ENCODE measurements at places on chromosomes 1 and 21. TPM values are rescaled to one million over a fixed set of nuclear protein-coding genes. Genes with fewer than 3 reads are reported as not detected.

Gene KCNJ9
- not detected for total RNA-seq

DNA sequence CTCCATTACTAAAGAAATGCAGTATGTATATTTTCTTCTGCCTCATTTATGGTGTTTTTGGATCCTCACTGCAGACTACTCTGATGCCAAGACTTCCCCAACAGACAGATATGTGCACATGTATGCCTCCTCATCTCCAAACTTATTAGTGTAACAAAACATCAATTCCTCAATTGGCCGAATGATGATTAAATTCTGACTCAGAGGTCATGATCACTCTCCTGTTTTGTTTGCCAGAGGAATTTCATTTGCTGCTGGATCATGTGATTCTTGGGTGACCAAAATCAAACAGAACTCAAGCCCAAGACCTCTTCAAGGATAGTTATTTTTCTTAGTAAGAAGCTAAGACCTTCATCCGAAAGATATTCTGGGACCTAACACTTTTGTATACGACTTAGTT lies 227.6 kb downstream of the LMO4 start:
- no peaks in the 10 kb centered on the region for H3K36me3 ChIP-seq
- H3K4me3 ChIP-seq: no peak overlapping the region

GRCh38 chr1:43597721-43598120 lies 52.2 kb upstream of the KDM4A start:
- H3K27ac ChIP-seq: no peak overlapping the region
- H3K36me3 ChIP-seq: no peaks in the 10 kb centered on the region
- no peaks in the 10 kb centered on the region for H3K4me1 ChIP-seq
- H3K27me3 ChIP-seq: no peaks in the 10 kb centered on the region
- H3K4me3 ChIP-seq: no peak overlapping the region

- H3K27ac ChIP-seq: no peak overlapping the region
- no peaks in the 10 kb centered on the region for H3K36me3 ChIP-seq
- DNase-seq: no peak
- H3K27me3 ChIP-seq: no peaks in the 10 kb centered on the region
- H3K4me3 ChIP-seq: no peak overlapping the region
Observed at GRCh38 chr1:56797065-56797685, 22.0 kb downstream of the FYB2 start.

Gene SHISA4
- 25.3 TPM for total RNA-seq

DNA sequence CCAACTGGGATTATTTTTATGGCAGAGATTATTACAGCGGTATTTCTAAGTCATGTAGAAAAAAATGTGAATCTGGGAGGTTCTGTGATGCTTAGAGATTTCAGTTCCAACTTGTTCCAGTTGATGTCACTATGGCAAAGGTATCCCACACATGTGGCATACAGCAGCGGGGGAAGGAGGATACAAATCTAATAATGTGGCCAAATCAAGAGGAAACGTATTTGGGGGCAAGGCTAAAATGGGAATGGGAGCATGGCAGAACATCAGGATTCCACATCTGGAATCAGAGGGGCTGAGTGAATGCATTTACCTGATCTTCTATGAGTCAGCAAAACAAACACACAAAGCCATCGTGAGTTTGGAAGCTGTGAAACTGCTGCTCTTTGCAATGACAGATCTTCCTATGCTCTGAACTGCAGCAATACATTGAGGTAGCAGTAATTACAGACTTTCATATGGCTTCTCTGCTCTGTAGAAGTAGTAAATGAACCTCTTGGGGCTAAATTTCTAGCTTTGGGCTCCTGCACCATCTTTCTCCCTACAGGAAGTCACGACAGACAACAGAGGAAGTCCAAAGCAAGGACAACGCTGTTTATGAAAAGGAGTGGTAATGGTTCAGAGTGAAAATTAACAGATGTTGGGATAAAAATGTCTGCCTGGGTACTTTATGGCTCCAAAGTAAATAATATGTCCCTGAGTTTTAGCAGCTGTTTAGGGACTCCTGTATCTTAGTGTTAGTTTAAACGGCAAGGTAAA lies 55.5 kb downstream of the GABPA start:
- H3K27ac ChIP-seq: no peak overlapping the region
- no peaks in the 10 kb centered on the region for H3K27me3 ChIP-seq
- H3K4me3 ChIP-seq: peak overlapping the region; percentile 8
- no peak for DNase-seq
- no peaks in the 10 kb centered on the region for H3K4me1 ChIP-seq
- no peaks in the 10 kb centered on the region for H3K36me3 ChIP-seq

Gene PRDM15
- 5.7 TPM for total RNA-seq

- no peaks in the 10 kb centered on the region for H3K4me1 ChIP-seq
- H3K4me3 ChIP-seq: no peak overlapping the region
- no peak overlapping the region for H3K27ac ChIP-seq
- no peaks in the 10 kb centered on the region for H3K36me3 ChIP-seq
Observed at GRCh38 chr1:18463984-18464664, 16.6 kb upstream of the KLHDC7A start.

DNA sequence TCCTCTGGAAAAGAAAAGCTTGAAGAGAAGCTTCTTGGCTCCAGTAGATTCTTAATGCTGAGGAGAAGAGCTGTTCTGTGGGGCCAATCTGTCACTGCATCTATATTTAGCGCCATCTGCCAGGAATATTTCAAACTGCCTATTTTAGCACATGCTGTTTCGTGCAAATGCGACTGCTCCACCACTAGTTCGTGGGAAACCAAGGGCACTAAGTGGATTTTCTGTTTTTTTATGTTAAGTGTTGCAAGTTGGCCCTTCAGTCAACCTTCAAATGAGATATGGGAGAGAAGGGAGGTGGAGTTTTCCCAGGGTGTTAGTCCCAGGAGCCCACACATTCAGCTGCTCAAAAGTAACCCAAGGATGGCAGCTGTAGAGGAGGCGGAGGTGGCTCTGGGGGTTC lies 91.9 kb downstream of the TSEN15 start:
- H3K4me1 ChIP-seq: no peaks in the 10 kb centered on the region
- DNase-seq: no peak
- no peak overlapping the region for H3K27ac ChIP-seq
- H3K4me3 ChIP-seq: no peak overlapping the region
- H3K27me3 ChIP-seq: no peaks in the 10 kb centered on the region
- no peaks in the 10 kb centered on the region for H3K36me3 ChIP-seq

DNA sequence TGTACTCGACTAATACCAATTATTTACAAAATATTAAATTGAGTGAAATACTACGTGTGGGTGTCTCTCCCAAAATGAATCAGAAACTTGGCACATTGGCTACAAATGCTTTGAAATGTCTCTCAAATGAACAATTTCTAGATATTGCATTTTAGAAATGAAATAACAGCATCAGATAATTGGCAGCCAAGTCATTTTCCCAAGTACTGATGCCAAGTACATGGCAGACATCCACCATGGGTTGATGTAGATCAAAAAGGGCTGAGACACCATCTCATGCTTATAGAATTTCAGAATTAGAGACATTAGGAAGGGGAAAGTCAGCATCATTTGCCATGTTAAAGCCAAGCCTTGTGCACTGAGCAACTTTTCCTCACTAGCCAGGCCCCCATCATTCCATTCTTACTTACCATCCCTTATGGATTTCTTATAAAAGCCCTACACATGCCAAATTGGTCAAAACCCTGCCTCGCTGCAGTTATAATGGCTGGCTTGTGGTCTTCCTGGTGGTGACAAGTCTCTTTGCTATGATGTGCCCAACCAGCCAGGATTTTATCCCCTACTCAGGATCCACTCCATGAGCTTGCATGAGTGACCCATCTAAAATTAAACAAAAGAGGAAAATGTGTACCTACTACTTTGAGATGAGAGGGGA lies 73.1 kb downstream of the GREM2 start:
- no peak overlapping the region for H3K27ac ChIP-seq
- no peaks in the 10 kb centered on the region for H3K27me3 ChIP-seq
- H3K4me1 ChIP-seq: no peaks in the 10 kb centered on the region
- DNase-seq: no peak

GRCh38 chr1:230536641-230537155 lies 105.6 kb upstream of the COG2 start:
- H3K4me3 ChIP-seq: no peak overlapping the region
- DNase-seq: no peak
- H3K4me1 ChIP-seq: no peaks in the 10 kb centered on the region
- H3K27me3 ChIP-seq: no peaks in the 10 kb centered on the region
- no peaks in the 10 kb centered on the region for H3K36me3 ChIP-seq
- no peak overlapping the region for H3K27ac ChIP-seq

Gene PPT1
- total RNA-seq: 84.2 TPM

- no peaks in the 10 kb centered on the region for H3K36me3 ChIP-seq
- no peaks in the 10 kb centered on the region for H3K27me3 ChIP-seq
- H3K27ac ChIP-seq: no peak overlapping the region
- H3K4me1 ChIP-seq: no peaks in the 10 kb centered on the region
- DNase-seq: no peak
Observed at GRCh38 chr1:66984491-66984890, 59.7 kb downstream of the MIER1 start.

GRCh38 chr1:62144238-62144831 lies 50.3 kb upstream of the L1TD1 start:
- no peak overlapping the region for H3K27ac ChIP-seq
- no peak overlapping the region for H3K4me3 ChIP-seq
- DNase-seq: no peak
- H3K27me3 ChIP-seq: no peaks in the 10 kb centered on the region
- no peaks in the 10 kb centered on the region for H3K36me3 ChIP-seq

- no peak overlapping the region for H3K4me3 ChIP-seq
- H3K27ac ChIP-seq: no peak overlapping the region
- no peaks in the 10 kb centered on the region for H3K36me3 ChIP-seq
Observed at GRCh38 chr1:40532844-40533424, 1.5 kb downstream of the ZNF684 start.

- no peak overlapping the region for H3K27ac ChIP-seq
- no peaks in the 10 kb centered on the region for H3K36me3 ChIP-seq
- no peak for DNase-seq
- no peak overlapping the region for H3K4me3 ChIP-seq
Observed at GRCh38 chr1:18805925-18806849, 53.3 kb downstream of the TAS1R2 start.

Gene BATF3
- total RNA-seq: 1.1 TPM

DNA sequence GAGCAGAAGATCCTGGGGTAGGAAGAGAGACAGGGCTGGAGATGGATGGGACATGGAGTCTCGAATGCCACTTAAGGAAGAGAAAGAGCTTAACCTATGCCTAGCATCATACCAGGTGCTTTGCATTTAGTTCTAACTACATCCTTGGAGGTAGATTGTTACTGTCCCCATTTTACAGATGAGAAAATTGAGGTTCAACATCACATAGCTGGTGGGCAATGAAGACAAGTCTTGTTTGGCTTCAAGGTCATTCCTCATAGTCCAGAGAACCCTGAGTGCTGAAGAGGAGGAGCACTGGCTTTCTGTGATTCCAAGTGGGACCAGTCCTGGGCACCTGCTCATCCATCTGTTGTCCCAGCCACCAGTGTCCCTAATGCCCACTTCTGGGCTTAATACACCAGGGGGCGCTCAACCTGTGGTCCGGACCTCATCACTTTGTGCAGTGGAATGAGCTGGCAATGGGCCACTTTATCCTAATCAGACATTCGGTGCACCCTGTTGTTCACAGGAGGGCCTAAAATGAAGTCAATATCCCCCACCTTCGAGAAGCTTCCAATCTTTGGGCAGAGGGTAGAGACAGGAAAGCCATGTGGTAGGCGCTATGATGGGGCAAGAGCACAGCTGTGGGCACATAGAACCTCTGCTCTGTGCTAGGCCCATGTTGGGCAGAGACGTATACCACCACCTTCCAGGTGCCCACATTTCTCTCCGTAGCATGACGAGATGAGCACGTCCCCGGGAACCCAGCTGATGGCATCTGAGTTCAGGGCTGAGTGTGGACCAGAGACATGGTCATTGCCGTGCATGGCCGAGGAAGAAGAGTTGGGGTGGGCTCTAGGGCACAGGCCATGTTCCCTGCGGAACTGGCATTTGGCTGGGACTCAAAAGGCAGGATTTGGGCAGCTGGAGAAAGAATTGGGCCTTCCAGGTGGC lies 9.2 kb downstream of the RPS6KA1 start:
- DNase-seq: no peak
- H3K4me1 ChIP-seq: peaks cover 3% of the 10 kb centered on the region
- no peak overlapping the region for H3K4me3 ChIP-seq

DNA sequence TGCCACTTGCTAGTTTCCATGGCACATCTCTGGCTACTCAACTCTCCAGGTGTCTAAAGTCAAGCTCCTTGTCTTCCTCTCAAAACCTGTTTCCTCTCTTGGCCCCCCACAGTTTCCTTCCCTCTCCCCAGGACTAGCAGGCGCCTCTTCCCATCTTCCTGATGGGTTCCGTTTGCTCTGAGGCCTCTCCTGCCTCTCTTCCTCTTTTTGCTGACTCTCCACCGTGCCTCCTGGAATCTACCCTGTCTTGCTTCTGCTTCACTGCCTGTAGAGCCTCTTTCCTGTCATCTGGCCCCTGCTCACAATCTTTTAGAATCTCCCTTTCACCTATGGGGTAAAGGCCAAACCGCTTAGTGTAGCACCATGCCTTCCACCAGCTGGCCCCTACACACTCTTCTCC lies 21.8 kb upstream of the LHX4 start:
- no peak for DNase-seq
- no peaks in the 10 kb centered on the region for H3K4me1 ChIP-seq
- no peaks in the 10 kb centered on the region for H3K27me3 ChIP-seq
- H3K4me3 ChIP-seq: no peak overlapping the region

DNA sequence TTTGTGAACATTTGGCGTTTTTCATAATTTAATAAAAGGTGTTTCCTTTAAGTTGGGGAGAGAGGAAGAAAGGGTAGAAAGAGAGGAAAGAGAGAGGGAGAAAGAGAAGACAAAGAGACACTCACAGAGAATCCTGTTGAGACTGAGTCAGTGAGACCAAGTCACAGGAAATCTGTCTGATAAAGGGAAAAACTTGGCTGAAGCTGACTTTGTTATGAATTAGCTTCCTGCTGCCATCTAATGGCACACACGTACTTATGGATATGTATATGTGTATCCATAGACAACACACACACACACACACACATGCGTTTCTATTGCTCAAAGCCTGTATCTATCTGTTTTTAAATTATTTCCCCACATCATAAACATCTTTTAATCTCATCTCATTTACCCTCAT lies 42.5 kb upstream of the DISC1 start:
- no peak overlapping the region for H3K4me3 ChIP-seq
- H3K27me3 ChIP-seq: no peaks in the 10 kb centered on the region
- no peak overlapping the region for H3K27ac ChIP-seq
- no peaks in the 10 kb centered on the region for H3K4me1 ChIP-seq

Gene CFHR5
- total RNA-seq: not detected

GRCh38 chr1:32246888-32247273 lies at the start of gene FAM167B:
Gene FAM167B (plus strand): TSS chr1:32247222. CDS start chr1:32247422, 200 bp downstream.
- H3K36me3 ChIP-seq: no peaks in the 10 kb centered on the region
- H3K27ac ChIP-seq: no peak within 1 kb of the TSS
- H3K4me3 ChIP-seq: no peak within 1 kb of the TSS

- DNase-seq: no peak
- H3K4me1 ChIP-seq: peaks cover 1% of the 10 kb centered on the region
- H3K27me3 ChIP-seq: no peaks in the 10 kb centered on the region
- H3K4me3 ChIP-seq: no peak overlapping the region
- H3K27ac ChIP-seq: no peak overlapping the region
- no peaks in the 10 kb centered on the region for H3K36me3 ChIP-seq
Observed at GRCh38 chr1:42974767-42975437, 16.2 kb upstream of the SLC2A1 start.

Gene C1QA
- 87.0 TPM for total RNA-seq

Gene KCNQ4
- total RNA-seq: 0.57 TPM
